ENCODE measurements at places on chromosomes 7 and 10.
A peak's percentile ranks its signal among the peaks of the same experiment; 100 is the strongest.

- DNase-seq, result no peak
Measured at GRCh38 chr10:70557876-70558275, 44.7 kb downstream of the PRF1 start.

- no peak for DNase-seq
Measured at GRCh38 chr10:22646388-22646853, 68.0 kb downstream of the PIP4K2A start.

- no peak for DNase-seq
Measured at GRCh38 chr7:96416116-96416515, 94.2 kb upstream of the SLC25A13 start.

DNA sequence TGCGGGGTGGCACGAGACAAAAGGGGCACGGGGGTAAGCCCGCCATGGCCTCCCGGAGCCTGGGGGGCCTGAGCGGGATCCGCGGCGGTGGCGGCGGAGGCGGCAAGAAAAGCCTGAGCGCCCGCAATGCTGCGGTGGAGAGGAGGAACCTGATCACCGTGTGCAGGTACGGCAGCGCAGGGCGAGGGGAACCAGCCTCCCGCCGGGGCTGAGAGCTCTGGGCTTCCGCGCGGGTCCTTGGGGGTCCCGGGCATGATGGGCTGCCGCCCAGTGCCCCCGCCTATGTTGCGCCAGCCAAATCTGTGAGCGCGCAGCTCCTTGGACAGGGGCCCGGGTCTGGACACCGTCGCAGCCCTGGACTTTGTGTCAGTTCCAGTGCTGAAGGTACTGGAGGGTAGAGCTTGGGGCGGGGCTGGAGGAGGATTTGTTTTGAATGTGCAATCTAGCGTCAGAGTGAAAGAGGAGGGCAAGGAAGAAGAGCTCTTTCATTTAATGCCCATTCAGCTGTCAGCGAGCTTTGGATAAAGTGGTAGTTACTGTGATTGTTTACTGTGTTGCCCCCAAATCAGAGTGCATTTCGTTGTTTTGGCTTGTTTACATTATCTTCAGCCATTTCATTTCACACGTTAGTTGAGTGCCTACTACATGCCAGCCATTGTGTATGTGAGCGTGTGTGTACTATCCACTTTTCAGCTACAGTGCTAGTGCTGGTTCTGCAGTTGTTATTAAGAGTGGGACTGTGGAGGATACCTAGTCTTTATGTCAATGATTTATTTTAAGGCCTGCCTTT, 777 bp downstream of the RUNDC3B start:
- DNase-seq, result peak; percentile 36

- DNase-seq, result no peak
Measured at GRCh38 chr10:85524001-85524666, 842.5 kb downstream of the GRID1 start.

DNA sequence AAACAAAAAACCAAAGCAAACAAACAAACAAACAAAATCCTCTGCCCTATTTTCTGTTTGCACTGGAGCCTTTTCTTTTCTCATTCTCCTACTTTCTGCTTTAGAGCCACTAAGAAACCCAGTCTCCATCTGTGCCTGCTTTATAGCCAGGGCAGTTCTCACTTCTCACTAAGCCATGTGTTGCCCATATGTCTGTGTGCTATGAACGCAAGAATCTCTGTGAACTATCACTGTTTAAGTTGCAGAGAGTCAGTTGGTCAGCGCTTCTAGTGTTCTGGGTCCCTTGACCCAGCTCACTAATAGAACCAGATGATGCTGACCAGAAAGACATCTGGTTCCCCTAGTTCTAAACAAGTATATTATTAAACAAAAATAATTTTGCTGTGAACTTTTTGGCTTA, 81.4 kb downstream of the FAM185A start:
- no peak for DNase-seq

- DNase-seq, result peak; percentile 55
Measured at GRCh38 chr7:105218939-105219770, 169.6 kb downstream of the SRPK2 start.

DNA sequence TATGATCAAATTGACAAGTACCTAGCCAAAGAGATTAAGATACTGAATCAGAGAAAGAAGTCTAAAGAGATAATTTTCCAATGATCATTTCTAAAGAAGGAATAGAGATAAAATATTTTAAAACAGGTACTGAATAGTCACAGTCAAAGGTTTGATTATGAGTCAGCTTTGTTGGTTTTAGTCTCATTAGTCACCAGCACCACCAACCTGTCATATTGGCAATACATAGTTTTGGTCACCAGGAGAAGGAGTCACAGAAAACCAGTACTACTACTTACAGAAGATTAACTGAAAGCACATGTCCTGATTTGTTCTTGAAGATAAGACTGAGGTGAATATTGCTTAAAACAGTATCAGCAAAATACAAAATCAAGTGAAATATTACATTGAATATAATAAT, 34.6 kb downstream of the ZEB1 start:
- DNase-seq, result peak; percentile 49

DNA sequence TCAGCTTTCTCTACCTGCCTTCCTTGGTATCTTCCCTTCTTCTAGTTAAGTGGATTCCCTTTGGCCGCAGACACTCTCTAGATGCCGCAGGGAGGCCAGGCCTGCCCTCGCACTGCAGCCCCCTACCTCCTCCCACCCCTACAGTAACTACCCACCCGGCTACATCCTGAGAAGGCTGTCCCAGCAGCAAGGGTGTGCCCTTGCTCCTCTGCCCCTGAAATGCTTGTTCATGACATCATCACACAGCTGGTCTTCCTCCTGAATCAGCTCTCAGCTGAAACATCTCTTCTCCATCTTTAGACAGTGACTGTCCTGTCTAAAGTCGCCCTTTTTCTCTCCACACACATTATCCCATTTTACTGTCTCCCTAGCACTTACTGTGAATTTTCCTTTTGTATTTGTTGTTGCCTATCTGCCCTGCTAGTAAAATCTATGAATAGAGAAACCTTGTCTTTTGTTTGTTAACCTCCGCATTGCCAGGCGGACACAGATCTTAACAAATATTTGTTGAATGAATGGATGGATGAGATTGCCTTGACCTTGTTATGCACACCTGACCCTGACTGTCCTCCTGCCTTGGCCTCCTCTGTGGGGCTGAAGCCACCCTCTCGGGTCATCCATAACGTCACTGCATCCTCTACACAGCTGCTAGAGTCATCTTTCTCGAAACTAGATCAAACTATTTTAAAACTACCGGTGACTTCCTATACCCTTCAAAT, 108.9 kb upstream of the GATA3 start:
- peak; percentile 9 for DNase-seq

DNA sequence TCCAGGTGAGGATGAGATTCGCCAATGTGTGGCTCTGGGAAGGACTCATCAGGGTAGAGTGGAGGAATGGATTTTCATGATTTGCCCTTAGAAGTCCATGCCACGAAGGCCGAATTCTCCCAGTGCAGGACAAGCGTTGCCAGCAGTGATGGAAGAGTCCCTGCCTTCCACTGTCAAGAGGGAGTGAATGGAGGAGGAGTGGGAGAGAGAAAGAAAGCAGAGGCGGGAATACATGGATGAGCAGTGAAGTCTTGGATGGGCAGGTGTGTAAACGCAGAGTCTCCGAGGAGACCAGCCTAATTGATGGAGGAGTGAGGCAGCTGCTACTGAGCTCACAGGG, 419.2 kb downstream of the GLRX3 start:
- no peak for DNase-seq

DNA sequence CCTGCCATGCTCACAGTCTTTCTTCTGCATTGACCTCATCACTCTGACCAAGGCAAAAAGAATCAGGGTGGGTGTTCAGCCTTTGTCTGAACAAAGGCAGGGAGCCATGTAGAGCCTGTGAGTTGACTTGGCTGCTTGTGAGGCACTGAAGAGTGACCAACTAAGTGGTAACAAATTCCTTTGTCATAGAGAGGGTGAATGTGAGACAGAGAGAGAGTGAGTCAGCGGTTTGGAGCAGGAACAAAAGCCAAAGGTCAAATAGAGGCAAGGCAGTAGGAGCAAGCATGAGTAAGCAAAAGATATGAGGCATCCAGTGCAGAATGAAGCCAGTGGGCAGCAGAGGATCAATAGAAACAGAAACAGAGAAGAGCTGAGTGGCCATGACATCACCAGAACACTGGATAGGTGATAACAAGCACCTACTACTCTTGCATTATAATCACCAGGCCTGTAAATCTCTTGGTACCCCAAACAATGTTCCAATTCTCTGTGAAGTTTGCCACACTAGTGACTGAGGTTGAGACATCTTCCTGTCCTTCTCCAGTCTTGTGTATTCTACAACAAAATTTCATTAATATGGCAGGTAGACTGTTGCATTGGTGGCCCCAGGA, 116.2 kb upstream of the LAMB4 start:
- peak; percentile 28 for DNase-seq

DNA sequence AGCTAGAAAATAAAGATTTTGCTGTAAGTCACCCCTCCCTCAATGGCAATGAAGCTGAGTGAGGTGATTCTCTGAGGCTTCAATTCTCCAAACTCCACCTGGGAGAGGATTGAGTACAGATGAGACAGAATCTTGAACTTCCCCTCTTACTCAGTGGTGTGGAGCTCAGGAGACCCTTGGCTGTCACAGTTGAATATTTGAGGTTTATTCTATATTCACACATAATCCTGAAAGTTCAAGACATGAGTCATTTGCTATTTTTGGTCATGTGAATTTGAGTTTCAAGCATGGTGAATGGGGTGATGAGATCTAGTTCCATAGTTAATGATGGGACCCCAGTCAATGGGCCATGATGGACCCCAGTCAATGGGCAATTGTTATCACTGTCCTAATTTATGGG, 13.9 kb upstream of the TECTB start:
- no peak for DNase-seq

DNA sequence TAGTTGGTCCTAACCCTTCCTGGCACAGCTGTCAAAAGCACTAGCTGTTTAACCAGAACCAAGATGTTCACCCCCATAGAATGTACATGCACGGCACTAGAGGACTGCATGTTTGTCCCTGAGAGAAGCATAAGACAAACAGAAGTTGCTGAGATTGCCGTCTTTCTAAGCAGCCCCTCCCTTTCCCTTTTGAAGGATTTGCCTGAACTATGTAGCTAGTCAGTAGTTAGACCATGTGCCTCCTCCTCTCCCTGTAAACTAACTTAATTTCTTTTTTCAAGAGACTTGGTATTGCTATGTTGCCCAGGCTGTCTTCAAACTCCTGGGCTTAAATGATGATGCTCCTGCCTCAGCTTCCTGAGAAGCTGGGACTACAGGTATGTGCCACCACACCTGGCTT, 40.7 kb downstream of the TBC1D12 start:
- no peak for DNase-seq

DNA sequence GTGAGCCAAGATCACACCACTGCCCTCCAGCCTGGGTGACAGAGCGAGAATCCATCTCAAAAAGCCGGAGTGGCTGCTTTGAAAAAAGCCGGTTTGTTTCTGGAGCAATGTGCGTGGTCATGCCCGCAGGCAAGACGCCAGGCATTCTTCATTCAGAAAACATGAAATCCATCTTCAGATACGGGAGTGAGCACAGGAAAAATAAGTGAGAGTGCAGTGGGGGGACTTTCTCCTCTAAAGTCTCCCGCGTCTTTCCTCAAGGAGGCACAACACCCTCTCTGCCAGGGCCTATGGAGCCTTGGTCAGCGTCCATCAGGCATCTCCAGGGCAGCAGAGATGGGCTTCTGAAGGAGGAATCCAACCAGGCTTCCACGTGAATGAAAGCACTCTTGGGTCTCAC, 62.3 kb upstream of the DGKI start:
- no peak for DNase-seq

- DNase-seq, result no peak
Measured at GRCh38 chr10:69916118-69916517, 114.4 kb downstream of the COL13A1 start.

DNA sequence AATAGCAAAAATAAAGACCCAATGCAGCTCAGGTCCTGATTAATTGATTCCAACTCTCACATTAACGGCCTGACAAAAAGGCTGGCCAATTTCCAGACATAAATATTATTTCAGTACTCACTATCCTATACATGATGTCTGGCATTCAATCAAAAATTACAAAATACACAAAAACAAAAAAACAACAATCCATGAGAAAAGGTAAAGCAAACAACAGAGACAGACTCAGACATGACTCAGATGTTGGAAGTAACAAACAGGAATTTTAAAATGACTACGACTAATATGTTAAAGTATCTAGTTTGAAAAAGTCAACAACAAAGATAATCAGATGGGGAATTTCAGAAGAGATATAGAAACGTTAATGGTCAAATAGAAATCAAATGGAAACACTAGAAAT, 152.8 kb downstream of the AMPH start:
- DNase-seq, result no peak

- DNase-seq, result no peak
Measured at GRCh38 chr7:47480576-47481538, 101.1 kb downstream of the TNS3 start.

- DNase-seq, result no peak
Measured at GRCh38 chr7:149704507-149704906, 68.9 kb downstream of the ZNF467 start.

DNA sequence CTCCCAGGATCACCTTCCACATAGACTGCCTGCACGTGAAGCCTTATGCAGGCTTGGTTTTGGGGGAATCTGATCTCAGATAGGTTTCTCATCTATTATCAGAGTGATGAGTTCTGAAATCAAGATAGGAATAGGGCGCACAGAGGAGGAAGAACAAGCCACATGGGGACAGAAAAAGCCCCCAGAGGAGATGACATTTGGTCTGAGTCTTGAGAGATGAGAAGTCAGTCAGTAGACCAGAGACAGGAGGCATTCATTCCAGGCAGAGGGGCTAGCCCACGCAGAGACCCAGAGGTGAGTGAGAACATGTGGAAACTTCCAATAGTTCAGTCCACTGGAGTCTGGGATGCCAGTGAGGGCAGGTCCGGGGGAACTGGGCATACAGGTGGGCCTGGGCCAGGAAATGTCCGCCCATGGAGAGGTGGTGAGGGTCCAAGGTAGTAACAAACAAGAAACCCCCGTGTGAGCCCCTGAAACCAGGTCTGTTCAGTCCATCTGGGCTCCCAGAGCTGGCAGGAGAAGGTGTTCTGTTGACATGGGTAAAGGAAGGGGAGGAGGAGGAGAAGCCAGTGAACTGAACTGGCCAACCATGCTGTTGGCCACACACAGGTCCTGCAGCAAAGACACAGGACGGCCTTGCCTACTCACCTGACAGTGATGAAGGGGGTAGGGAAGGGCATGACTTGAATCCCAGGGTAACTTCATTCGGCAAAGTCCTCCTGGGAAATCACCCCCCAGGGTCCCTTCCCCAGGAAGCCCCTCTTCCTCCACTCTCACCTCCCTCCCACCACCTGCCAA, 69.3 kb upstream of the SMNDC1 start:
- DNase-seq, result no peak

- DNase-seq, result peak; percentile 56
Measured at GRCh38 chr10:31605861-31606525, 287.0 kb downstream of the ZEB1 start.

DNA sequence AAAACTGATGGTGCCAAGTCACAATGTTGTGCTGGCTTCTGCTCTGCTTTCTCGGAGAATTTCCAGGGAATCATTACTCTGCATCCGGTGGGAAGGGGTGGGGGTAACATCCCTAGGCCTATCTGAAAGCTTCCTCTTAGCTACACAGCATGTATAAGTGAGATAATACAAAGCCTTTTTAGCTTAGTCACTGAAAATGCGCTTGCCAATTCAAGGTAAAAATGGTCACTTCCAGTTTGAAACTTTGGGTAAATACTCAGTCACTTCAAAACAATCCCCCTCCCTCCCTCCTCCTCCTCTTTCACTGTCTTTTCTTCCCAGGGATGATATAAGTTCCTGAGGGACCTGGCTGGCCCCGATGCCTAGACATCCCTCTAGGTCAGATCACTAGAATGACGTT, 57.3 kb upstream of the APBB1IP start:
- DNase-seq, result no peak

GRCh38 chr7:151687523-151688235, 168.0 kb upstream of the RHEB start:
- peak; percentile 86 for DNase-seq

- no peak for DNase-seq
Measured at GRCh38 chr7:39985398-39985918, 35.4 kb downstream of the CDK13 start.

Measured in stomach (tissue), 19 donors.